ENCODE measurements at places on chromosomes 13 and 19.

- DNase-seq: no peak
These were observed at the start of gene MCEMP1 for GRCh38 chr19:7676854-7677253. TSS of gene MCEMP1 (plus strand) at chr19:7677090. CDS start at chr19:7677121, 31 bp downstream.

DNA sequence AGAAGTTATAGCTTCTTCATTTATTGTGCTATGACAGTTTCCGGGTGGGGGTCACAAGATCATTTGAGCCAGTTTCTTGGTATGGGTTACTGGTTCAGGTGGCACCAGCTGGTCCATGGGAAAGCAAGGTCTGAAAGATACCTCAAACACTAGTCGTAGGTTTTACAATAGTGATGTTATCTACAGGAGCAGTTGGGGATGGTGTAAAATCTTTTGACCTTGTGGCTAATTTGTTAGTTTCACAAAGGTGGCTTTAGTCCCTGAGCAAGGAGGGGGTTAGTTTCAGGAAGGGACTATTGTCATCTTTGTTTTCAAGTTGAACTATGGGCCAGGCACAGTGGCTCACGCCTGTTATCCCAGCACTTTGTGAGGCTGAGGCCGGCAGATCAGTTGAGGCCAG lies 24.6 kb downstream of the CHST8 start:
- no peak for DNase-seq

DNA sequence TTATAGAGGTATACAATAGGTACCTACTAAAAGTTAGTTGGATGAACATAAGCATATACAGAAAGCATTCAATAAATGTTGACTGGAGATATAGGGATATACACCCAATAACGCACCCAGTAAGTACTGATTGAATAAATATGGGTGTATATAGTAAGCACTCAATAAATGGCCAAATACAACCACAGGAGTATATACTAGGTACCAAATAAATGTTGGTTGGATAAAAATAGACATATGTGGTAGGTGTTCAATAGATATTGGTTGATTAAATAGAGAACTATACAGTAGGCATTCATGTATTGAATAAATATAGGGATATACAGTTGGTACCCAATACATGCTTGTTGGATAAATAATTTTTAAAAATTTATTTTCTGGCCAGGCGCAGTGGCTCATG lies 9.4 kb downstream of the ANGPTL8 start:
- no peak for DNase-seq

- DNase-seq: no peak
These were observed 2556.0 kb downstream of the PCDH9 start for GRCh38 chr13:64674126-64674525.

DNA sequence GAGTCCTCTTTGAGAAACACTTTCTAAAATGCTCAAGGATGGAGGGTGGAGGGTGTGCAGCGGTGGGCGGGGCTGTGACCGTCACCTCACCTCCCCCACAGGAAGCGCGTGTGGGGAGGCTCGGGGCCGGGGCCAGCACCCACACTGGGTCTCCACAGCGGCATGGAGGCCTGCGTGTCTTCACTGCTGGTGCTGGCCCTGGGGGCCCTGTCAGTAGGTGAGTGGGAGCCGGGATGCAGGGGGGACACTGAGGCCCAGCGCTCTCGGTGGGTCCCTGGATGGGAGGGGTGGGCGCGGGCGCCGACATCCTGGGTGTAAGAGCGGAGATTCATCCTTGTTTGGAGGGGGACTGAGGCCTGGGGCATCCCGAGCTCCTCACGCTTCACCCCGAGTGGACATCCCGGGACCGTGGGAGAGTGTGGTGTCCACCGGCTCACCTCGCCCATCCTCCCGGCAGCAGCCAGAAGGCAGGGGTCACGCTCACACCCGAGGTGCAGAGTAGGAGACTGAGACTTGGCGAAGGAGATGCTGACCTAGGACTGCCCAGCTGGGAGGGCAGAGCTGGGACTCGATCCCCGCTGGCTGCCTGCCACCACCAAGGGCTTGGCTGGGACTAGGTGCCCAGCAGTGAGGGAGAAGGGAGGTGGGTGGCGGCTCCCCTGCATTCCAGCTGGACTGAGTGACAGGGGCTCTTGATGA lies at the start of gene GZMM:
Gene GZMM (plus strand): TSS at position 144 of the 699 bp plus-strand sequence. CDS start 19 bp downstream, at position 163.
- DNase-seq: no peak

- no peak for DNase-seq
These were observed 11.0 kb downstream of the PAF1 start for GRCh38 chr19:39379865-39380396.

GRCh38 chr13:75299246-75299645 lies 182.7 kb downstream of the TBC1D4 start:
- DNase-seq: no peak

GRCh38 chr13:52377898-52378297 lies 28.1 kb downstream of the THSD1 start:
- DNase-seq: no peak

- DNase-seq: no peak
These were observed 122.4 kb downstream of the AKAP11 start for GRCh38 chr13:42394361-42394708.
